ENCODE measurements at places on chromosomes 2 and 18. TPM values are rescaled to one million over a fixed set of nuclear protein-coding genes. Genes with fewer than 3 reads are reported as not detected.

Gene TWIST2
- 40.5 TPM for total RNA-seq

Gene TMEM163
- 16.2 TPM for total RNA-seq

Gene TRIM43
- not detected for total RNA-seq

Gene MAIP1
- total RNA-seq = 11.2 TPM

Gene IL36G
- total RNA-seq = not detected

Gene EIF2B4
- total RNA-seq = 39.2 TPM

Gene FEV
- total RNA-seq = not detected

Gene DSG3
- total RNA-seq = not detected

Gene DSG1
- total RNA-seq = not detected

Gene CDH20
- total RNA-seq = 6.3 TPM

Gene FAM161A
- total RNA-seq = 3.0 TPM

Gene G6PC2
- 35.3 TPM for total RNA-seq

Gene HAAO
- 30.3 TPM for total RNA-seq

Gene MROH2A
- total RNA-seq = not detected

Gene TET3
- total RNA-seq = 6.7 TPM

Gene IDH1
- total RNA-seq = 28.7 TPM

Gene CLIP4
- total RNA-seq = 19.7 TPM

- no peak for DNase-seq
- H3K4me3 ChIP-seq = no peak overlapping the region
- H3K27me3 ChIP-seq = no peaks in the 10 kb centered on the region
- peaks cover 55% of the 10 kb centered on the region for H3K4me1 ChIP-seq
- no peaks in the 10 kb centered on the region for H3K36me3 ChIP-seq
These were observed 166.9 kb downstream of the ETAA1 start for GRCh38 chr2:67564076-67564475.

GRCh38 chr2:24238158-24238557, 63.3 kb downstream of the FAM228A start:
- no peaks in the 10 kb centered on the region for H3K36me3 ChIP-seq
- no peak overlapping the region for H3K4me3 ChIP-seq
- H3K27ac ChIP-seq = no peak overlapping the region
- DNase-seq = no peak

DNA sequence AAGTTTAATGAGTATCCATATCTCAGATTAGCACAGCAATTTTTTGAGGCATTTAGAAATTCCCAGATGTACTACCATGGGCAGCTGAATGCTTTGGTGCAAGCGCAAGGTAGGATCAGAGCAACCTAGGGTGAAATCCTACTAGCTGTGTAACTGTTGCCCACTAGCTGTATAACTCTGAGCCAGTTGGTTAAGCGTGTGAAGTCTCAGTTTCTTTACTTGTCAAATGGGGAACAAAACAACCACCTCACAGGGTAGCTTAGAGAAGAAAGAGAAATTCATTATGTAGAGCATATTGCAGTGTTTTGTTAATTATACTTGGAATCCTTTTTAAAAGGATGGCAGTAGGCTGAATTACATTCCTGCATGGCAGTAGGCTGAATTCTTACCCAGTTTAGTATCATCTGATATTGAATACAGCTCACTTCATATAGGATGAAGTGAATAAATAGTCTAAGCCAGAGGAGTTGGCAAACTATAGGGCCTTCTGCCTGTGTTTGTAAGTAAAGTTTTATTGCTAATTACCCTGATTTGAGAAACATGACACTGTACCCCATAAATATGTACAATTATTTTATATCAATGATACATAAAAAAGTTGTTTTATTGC, 180.7 kb downstream of the PLCL1 start:
- H3K27me3 ChIP-seq = no peaks in the 10 kb centered on the region
- H3K4me3 ChIP-seq = no peak overlapping the region
- H3K4me1 ChIP-seq = no peaks in the 10 kb centered on the region
- H3K36me3 ChIP-seq = no peaks in the 10 kb centered on the region
- H3K27ac ChIP-seq = no peak overlapping the region

- H3K27ac ChIP-seq = no peak overlapping the region
- H3K27me3 ChIP-seq = no peaks in the 10 kb centered on the region
- no peak overlapping the region for H3K4me3 ChIP-seq
- no peaks in the 10 kb centered on the region for H3K36me3 ChIP-seq
- no peaks in the 10 kb centered on the region for H3K4me1 ChIP-seq
These were observed 51.0 kb downstream of the WDPCP start for GRCh38 chr2:63537306-63537705.

- no peak overlapping the region for H3K27ac ChIP-seq
- H3K27me3 ChIP-seq = no peaks in the 10 kb centered on the region
- H3K36me3 ChIP-seq = no peaks in the 10 kb centered on the region
- H3K4me1 ChIP-seq = no peaks in the 10 kb centered on the region
- H3K4me3 ChIP-seq = no peak overlapping the region
- no peak for DNase-seq
These were observed 89.8 kb downstream of the ARHGAP28 start for GRCh38 chr18:6819332-6819731.

DNA sequence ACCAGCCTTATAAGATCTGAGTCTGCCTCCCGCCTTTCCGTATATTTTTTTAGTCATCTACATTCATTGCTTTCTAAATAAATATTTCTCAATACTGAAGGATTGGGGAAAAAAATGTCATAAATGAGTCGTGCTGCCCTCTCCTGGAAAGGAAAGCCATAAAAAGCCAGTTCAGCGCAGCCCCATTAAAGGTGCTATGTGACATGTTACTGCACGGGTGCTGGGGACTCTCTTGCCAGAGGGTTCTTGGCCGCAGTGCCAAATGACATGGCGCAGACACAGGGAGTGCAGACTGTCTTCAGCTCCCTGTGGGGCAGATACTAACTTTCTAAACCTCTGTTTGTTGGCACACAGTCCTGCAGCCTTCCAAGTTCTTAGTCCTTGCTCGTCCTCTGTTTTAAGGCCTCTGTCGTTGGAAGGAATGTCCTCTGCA, 53.7 kb upstream of the MAP3K20 start:
- peak; percentile 7 for DNase-seq
- H3K27ac ChIP-seq = no peak overlapping the region
- H3K36me3 ChIP-seq = no peaks in the 10 kb centered on the region
- no peak overlapping the region for H3K4me3 ChIP-seq

GRCh38 chr2:137508739-137509384, 455.4 kb upstream of the HNMT start:
- no peaks in the 10 kb centered on the region for H3K27me3 ChIP-seq
- no peaks in the 10 kb centered on the region for H3K4me1 ChIP-seq
- no peak for DNase-seq
- no peak overlapping the region for H3K27ac ChIP-seq

DNA sequence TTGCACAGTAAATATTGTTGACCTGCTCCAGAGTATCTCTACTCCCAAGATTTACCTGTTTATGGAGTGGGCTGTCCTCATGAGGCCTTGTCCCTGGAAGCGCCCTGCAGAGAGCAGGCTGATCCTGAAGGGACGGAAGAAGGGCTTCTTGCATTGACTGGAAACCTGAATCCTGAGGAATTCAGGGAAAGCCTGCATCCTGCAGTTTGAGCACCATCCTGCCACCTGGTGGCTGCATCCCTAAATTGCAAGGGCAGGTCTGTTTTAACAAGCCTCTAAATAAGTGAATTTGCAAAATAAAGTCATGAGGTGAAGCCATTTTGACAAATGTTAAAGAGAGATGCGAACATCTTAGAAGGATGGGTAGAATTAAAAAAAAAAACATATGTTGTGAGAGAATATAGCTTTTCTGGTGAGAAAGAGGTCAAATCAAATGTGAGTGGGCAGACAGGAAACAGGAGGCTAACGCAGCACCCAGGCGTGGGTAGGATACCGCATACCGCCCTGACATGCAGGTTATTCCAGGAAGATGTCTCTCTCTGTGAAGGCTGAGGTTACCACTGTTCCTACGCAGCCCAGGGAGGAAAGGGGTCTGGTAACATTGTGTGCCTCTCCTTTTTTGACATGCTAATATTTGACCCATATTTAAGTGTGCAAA, 754.9 kb downstream of the RNF144A start:
- no peaks in the 10 kb centered on the region for H3K4me1 ChIP-seq
- peak; percentile 82 for DNase-seq
- H3K27me3 ChIP-seq = no peaks in the 10 kb centered on the region
- no peak overlapping the region for H3K27ac ChIP-seq

DNA sequence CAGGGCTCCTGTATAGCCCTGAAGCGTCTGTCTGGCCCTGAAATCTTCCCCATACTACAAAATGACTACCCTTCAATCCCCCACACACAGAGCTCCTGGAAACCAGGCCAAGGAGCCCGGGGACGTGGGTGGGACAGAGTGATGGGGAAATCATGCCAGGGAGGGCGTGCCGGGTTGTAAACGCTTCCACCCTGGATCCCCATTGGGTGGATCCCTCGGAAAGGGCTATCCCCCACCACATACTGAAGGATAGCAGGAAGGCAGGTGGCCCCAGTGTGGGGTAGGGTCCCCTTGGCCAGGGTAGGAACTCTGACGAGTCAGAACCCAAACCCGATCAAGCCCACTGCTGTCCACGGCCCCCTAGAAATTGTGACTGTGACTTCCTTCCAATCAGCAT, 91.7 kb downstream of the INHBB start:
- H3K27me3 ChIP-seq = no peaks in the 10 kb centered on the region
- H3K4me3 ChIP-seq = no peak overlapping the region
- peaks cover 14% of the 10 kb centered on the region for H3K4me1 ChIP-seq
- H3K27ac ChIP-seq = no peak overlapping the region
- no peak for DNase-seq
- no peaks in the 10 kb centered on the region for H3K36me3 ChIP-seq

DNA sequence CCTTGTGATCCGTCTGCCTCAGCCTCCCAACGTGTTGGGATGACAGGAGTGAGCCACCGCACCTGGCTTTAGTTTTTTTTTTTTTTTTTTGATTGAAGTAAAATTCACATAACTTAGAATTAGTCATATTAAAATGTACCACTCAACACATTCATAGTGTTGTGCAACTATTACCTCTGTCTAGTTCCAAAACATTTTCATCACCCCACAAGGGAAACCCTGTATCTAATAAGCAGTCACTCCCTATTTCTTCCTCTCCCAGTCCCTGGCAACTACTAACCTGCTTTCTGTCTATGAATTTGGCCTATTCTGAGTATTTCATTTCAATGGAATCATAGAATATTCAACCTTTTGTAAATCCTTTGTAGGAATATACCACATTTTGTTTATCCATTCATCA, 123.9 kb upstream of the FAM117B start:
- H3K4me3 ChIP-seq = no peak overlapping the region
- no peaks in the 10 kb centered on the region for H3K4me1 ChIP-seq
- no peak overlapping the region for H3K27ac ChIP-seq
- no peaks in the 10 kb centered on the region for H3K36me3 ChIP-seq
- H3K27me3 ChIP-seq = no peaks in the 10 kb centered on the region

- no peak overlapping the region for H3K27ac ChIP-seq
- H3K4me3 ChIP-seq = no peak overlapping the region
- no peaks in the 10 kb centered on the region for H3K4me1 ChIP-seq
- H3K36me3 ChIP-seq = no peaks in the 10 kb centered on the region
- no peaks in the 10 kb centered on the region for H3K27me3 ChIP-seq
- DNase-seq = no peak
These were observed 96.2 kb downstream of the GALNT3 start for GRCh38 chr2:165697748-165698443.

DNA sequence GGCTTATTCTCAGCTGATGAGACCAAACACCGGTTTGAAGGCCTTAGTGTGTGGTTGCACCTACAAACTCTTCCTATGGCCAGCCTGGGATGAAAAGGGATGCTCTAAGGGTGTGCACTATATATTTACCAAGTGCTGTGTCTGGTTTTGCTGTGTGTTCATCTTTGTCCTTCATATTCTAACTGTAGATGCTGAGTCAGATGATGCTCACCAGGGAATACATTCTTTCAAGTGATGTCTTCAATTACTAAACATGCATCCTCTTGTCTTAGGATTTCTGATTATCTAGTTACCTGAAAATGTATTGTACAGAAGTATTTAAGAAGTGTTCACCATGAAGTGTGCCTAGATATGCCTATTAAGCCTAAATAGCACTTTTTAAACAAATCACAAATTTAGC, 1111.6 kb upstream of the ZEB2 start:
- no peak overlapping the region for H3K27ac ChIP-seq
- H3K36me3 ChIP-seq = no peaks in the 10 kb centered on the region
- H3K4me1 ChIP-seq = no peaks in the 10 kb centered on the region
- no peaks in the 10 kb centered on the region for H3K27me3 ChIP-seq

DNA sequence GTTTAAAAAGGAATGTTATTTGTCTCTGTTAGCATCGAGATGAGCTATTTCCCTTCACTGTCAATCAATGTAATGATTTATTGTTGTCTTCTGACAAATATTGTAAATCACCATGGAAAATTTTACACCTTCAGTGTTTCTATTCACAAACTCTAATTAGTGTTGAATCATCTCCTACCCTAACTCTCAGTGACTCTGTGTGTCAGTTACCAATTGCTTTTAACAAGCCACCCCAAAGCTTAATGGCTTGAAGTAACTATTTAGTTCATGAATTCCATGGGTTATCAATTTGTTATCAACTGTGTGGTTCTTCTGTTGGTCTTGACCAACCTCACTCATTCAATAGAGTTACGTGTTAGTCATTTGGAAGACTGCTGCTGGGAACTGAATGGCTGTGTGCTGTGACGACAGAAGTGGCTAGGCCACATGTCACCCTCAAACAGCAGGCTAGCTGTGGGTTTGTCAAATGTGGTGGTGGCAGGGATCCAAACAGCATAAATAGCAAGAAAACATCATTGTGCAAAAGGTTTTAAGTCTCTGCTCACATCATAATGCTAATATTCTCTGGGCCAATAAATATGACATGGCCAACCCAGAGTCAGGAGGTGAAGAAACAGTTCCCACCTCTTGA, 910.8 kb upstream of the CDH2 start:
- H3K4me3 ChIP-seq = no peak overlapping the region
- no peak overlapping the region for H3K27ac ChIP-seq
- H3K27me3 ChIP-seq = no peaks in the 10 kb centered on the region
- no peaks in the 10 kb centered on the region for H3K36me3 ChIP-seq
- no peaks in the 10 kb centered on the region for H3K4me1 ChIP-seq

GRCh38 chr2:62143696-62144095, 52.2 kb upstream of the B3GNT2 start:
- H3K27me3 ChIP-seq = no peaks in the 10 kb centered on the region
- no peak overlapping the region for H3K4me3 ChIP-seq
- H3K27ac ChIP-seq = no peak overlapping the region
- no peak for DNase-seq
- H3K4me1 ChIP-seq = no peaks in the 10 kb centered on the region
- H3K36me3 ChIP-seq = no peaks in the 10 kb centered on the region

GRCh38 chr2:75068546-75068945, 110.1 kb downstream of the POLE4 start:
- no peaks in the 10 kb centered on the region for H3K36me3 ChIP-seq
- H3K27me3 ChIP-seq = no peaks in the 10 kb centered on the region
- no peak for DNase-seq
- H3K4me3 ChIP-seq = no peak overlapping the region

DNA sequence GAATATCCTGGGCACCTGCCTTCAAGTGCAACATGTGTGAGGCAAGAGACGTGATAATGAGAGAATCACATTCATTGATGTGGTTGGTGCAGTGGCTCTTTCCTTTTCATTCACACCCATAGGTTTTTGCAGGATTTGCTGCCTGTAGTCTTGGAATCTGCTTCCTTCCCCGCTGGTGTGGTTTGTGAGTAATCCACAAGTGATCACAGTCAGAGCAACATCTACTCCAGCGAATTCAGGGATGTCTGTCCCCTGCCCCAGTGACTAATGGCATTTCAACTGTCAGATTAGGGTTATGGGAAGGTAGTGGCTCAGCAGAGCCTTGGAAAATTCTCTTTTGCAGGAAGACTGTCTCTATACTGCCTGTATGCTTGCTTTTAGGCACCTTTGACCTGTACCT, 225.5 kb upstream of the RBMS1 start:
- no peaks in the 10 kb centered on the region for H3K4me1 ChIP-seq
- H3K27me3 ChIP-seq = no peaks in the 10 kb centered on the region
- no peak for DNase-seq
- H3K27ac ChIP-seq = no peak overlapping the region
- no peaks in the 10 kb centered on the region for H3K36me3 ChIP-seq
